ENCODE measurements at places on chromosomes 12 and 14. TPM values are rescaled to one million over a fixed set of nuclear protein-coding genes. Genes with fewer than 3 reads are reported as not detected.

Gene TRPV4
- total RNA-seq, result not detected

Gene SERPINA12
- not detected for total RNA-seq

Gene C1QL4
- total RNA-seq, result not detected

Gene RNASE3
- total RNA-seq, result not detected

Gene FOXN4
- not detected for total RNA-seq

Gene MANSC4
- total RNA-seq, result not detected

Gene DDX11
- 49.7 TPM for total RNA-seq

Gene RNASE1
- total RNA-seq, result not detected

Gene MYO1H
- total RNA-seq, result not detected

Gene FSCB
- total RNA-seq, result not detected

Gene CD4
- total RNA-seq, result 1.00 TPM

Gene PTHLH
- total RNA-seq, result not detected

Gene VRTN
- total RNA-seq, result not detected

Gene C12orf50
- total RNA-seq, result 0.22 TPM

Gene SHMT2
- 18.6 TPM for total RNA-seq

Gene ACAD10
- total RNA-seq, result 13.6 TPM

Gene CCDC198
- not detected for total RNA-seq

Gene RNASE13
- not detected for total RNA-seq

Gene MTA1
- total RNA-seq, result 90.1 TPM

Gene OR4N2
- not detected for total RNA-seq

Gene KLRB1
- 62.0 TPM for total RNA-seq

Gene NTN4
- total RNA-seq, result 0.47 TPM

Gene SIX1
- total RNA-seq, result not detected

Gene SERPINA6
- not detected for total RNA-seq

Gene FOXA1
- total RNA-seq, result not detected

Gene RNF212B
- not detected for total RNA-seq

Gene KCNJ8
- not detected for total RNA-seq

Gene GLS2
- 1.5 TPM for total RNA-seq

Gene LALBA
- total RNA-seq, result not detected

Gene EEA1
- total RNA-seq, result 4.3 TPM

Gene RPL10L
- total RNA-seq, result not detected

Gene PIWIL1
- not detected for total RNA-seq

Gene IRAK4
- total RNA-seq, result 19.6 TPM

Gene CRIP1
- 111 TPM for total RNA-seq

Gene MEG3
- total RNA-seq, result not detected

Gene CACNB3
- total RNA-seq, result 3.2 TPM

Gene P2RX7
- 5.9 TPM for total RNA-seq

Gene AQP2
- total RNA-seq, result not detected

Gene ANKRD33
- not detected for total RNA-seq

Gene DLK1
- total RNA-seq, result not detected

Gene PTCSC3
- total RNA-seq, result not detected

Gene LRFN5
- total RNA-seq, result not detected

Gene CIROP
- not detected for total RNA-seq

Gene LTBR
- total RNA-seq, result 0.44 TPM

Gene MORN3
- 7.5 TPM for total RNA-seq

Gene ALG10
- total RNA-seq, result 8.6 TPM

Gene PRR13
- total RNA-seq, result 131 TPM

Gene SOAT2
- 2.9 TPM for total RNA-seq

Gene TAS2R43
- 0.30 TPM for total RNA-seq

Gene USP44
- total RNA-seq, result 2.3 TPM

Gene ARHGAP9
- total RNA-seq, result 377 TPM

Gene PROX2
- total RNA-seq, result 0.43 TPM

Gene VWF
- total RNA-seq, result not detected

Gene PLA2G1B
- not detected for total RNA-seq

Measured in CD8-positive, alpha-beta T cell (primary cell).